ENCODE measurements at places on chromosomes 2 and 18.

DNA sequence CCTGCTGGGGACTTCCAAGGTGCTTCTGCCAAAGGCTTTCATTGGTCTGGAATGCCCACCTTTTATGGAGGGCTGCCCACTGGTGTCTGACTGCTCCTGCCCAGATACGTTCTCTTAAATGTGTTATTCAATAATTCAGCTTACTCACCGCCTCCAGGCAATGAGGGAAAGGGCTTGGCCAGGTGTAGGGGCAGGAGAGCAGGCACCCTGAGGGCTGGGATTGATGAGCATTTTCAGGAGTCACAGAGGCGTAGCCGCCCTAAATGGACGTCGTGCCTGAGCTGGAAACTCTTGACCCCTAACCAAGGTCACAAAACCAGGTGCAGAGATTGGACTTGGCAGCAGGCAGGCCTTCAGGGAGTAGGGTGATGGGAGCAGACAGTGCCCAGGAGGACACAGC, 26.8 kb downstream of the MAL start:
- no peak for DNase-seq

GRCh38 chr2:4258563-4258962, 555.2 kb downstream of the DCDC2C start:
- DNase-seq, result no peak

- no peak for DNase-seq
These were observed 52.5 kb downstream of the MSH2 start for GRCh38 chr2:47455411-47455810.

- peak; percentile 47 for DNase-seq
These were observed 193.8 kb upstream of the RND3 start for GRCh38 chr2:150681120-150681804.

- DNase-seq, result no peak
These were observed 1233.0 kb upstream of the NRXN1 start for GRCh38 chr2:52264911-52265310.

GRCh38 chr2:240585101-240585500, 1.4 kb upstream of the CAPN10 start:
- no peak for DNase-seq

DNA sequence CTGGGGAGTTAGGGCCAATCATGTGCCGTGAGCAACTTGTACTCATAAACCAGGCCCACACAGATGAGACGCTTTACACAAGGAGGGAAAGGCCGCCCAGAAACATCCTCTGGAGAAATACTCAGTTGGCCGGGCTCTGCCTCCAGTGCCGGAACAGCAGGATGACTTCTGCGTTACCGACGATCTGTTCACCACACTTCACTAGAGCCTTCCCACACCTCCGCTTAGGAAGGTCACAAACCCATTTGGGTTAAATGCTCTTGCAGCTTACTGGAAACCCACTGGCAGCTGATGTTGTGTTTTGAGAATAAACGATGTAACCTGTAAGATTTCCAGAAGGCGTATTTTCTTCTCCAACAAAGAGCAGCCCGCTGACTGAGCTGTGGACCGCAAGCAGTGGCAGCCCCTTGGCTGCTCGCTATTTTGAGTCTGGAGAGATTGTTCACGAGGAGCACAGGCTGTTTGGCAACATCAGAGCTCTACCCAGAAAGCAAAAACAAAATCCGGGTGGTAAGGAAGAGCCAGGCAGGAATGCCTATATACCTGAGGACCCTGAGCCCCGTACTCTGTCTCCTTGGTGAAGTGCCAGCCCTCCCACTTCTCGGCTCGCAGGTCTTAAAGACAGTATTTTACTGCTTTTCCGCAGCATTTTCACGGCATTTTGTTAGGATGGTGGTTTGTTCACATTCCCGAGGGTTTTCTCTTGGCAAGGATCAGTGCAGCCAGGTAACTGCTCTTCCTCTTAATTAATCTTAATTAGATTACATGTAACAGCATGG, 44.0 kb downstream of the COLEC12 start:
- no peak for DNase-seq

DNA sequence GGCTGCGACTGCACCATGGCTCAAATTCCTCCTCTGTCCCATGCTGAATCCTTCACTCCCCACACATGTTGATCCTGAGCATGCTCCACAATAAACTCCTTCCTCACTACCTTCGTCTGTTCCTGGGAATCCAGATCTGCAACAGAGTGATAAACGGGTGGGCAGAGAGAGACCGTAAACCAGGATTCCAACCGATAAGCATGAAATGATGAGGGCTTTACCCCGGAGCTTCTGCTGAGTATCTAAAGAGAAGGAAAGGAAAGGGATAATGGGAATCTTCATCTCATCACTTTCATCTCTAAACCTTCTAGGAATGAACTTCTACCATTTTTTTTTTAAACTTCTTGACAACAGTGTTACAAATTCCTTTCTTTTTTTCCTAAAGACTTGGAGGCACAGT, 329.3 kb upstream of the TNP1 start:
- no peak for DNase-seq

GRCh38 chr2:19987936-19988335, 2.0 kb downstream of the WDR35 start:
- no peak for DNase-seq

- DNase-seq, result no peak
These were observed 99.3 kb downstream of the GATA6 start for GRCh38 chr18:22268641-22269128.

- no peak for DNase-seq
These were observed 377.5 kb downstream of the ZNF521 start for GRCh38 chr18:24974431-24974830.
